Stimulated activated CD8-positive, alpha-beta memory T cell treated with anti-CD3 and anti-CD28 coated beads, Interleukin-2, amount 100 ng/mL, for 1 hour (primary cell): ENCODE measurements at places on chromosomes 1 and 21.

DNA sequence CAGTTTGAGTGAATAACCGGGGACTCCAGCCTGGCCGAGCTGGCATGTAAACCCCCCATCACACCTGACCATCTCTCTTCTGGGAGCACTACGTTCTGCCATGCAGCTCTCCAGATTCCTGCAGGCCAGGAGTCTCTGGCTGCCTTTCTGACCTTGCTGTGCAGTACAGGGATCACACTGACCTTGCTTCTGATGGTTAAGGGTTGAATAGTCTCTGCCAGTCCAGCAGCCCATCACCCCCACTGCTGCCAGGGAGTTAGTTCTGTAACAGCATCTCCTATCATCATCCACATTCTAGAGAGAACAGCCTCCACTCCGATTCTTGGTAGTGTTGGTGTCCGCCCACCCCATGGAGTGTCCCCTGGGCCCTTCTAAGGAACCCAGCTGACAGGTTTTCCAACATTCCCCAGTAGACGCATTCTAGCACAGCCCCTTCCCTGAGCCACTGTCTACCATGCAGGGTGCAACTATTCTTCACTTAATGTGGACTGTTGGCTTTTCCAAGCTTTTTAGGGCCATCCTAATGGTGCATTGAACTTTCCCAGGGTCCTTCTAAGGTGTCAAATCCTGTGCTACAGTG, 109.8 kb downstream of the RIPK4 start:
- DNase-seq, result no peak

GRCh38 chr1:207935166-207935583, 24.2 kb upstream of the CD34 start:
- no peak for DNase-seq

- no peak for DNase-seq
Measured at GRCh38 chr1:172421974-172422604, 1.6 kb downstream of the C1orf105 start.

DNA sequence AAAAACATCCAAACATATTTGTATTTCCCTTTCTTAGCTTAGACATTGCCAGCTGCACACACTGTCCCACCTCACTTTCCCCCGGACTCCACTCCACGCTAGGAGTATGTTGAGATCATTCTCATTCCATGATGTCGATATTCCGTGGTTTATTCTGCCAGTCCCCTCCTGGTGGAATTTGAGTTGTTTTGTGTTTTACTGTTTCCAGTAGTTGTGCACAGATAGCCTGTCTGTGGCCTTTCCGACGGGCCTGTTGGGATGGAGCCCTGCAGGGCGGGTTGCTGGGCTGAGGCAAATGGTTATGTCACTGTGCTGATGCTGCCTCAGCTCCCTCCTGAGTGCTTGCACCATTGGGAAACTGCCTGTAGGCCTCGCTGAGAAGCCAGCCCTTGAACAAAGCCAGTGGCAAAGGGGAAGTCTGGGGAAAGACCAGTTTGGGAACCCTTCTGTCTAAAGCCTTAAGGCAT, 12.8 kb downstream of the TRAPPC10 start:
- DNase-seq, result no peak

DNA sequence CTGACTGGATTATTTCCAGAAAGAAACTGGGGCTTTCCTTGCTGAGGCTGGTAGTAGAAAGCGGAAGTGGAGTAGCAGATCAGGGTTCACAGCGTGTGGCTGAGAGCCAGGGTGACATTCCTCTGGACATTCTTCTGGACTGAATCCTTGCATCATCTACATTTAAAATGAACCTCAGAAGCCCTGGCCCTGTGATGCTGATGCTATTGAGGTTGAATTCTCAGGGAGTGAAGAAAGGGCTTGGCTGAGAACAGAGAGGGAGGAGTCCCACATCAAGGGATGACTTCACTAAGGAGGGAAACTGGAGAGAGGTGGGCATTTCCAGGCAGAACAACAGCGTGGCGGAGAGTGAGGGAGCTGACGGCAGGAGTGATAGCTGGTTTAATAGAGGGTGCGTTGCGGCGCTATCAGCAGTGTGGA, 102.3 kb upstream of the LMO4 start:
- no peak for DNase-seq

GRCh38 chr1:77026135-77026534, 158.9 kb downstream of the ST6GALNAC5 start:
- no peak for DNase-seq

DNA sequence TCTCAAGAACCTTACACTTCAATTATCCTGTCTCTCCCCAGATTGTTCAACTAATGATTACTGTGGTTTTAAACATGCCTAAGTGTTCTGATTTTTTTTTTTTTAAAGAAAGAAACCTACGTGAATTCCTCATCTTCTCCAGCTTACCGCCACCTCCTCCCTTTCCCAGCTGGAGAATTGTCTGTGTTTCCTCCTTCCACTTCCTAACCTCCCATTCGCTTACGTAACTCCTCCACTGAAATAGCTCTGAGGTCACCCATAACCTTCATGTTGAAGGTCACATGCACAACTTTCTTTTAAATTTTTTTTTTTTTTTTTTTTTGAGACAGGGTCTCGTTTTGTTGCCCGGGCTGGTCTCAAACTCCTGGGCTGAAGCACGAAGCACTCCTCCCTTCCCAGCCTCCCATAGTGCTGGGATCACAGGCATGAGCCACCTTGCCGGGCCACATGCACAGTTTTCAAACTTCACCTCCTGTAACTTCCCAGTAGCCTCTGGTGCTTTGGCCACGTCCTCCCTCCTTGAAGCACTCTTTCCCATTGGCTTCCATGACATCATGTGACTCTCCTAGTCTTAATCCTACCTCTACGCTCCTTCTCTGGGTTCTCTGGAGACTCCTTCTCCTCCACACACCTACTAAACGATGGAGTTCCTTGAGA, 9.8 kb upstream of the CAPZB start:
- DNase-seq, result no peak

- DNase-seq, result no peak
Measured at GRCh38 chr21:30209601-30210000, 6.3 kb downstream of the CLDN8 start.

- DNase-seq, result no peak
Measured at GRCh38 chr1:71908871-71909390, 373.4 kb downstream of the NEGR1 start.

- no peak for DNase-seq
Measured at GRCh38 chr1:59057211-59057694, 239.6 kb upstream of the FGGY start.

GRCh38 chr1:93750955-93751354, 69.3 kb upstream of the BCAR3 start:
- no peak for DNase-seq

DNA sequence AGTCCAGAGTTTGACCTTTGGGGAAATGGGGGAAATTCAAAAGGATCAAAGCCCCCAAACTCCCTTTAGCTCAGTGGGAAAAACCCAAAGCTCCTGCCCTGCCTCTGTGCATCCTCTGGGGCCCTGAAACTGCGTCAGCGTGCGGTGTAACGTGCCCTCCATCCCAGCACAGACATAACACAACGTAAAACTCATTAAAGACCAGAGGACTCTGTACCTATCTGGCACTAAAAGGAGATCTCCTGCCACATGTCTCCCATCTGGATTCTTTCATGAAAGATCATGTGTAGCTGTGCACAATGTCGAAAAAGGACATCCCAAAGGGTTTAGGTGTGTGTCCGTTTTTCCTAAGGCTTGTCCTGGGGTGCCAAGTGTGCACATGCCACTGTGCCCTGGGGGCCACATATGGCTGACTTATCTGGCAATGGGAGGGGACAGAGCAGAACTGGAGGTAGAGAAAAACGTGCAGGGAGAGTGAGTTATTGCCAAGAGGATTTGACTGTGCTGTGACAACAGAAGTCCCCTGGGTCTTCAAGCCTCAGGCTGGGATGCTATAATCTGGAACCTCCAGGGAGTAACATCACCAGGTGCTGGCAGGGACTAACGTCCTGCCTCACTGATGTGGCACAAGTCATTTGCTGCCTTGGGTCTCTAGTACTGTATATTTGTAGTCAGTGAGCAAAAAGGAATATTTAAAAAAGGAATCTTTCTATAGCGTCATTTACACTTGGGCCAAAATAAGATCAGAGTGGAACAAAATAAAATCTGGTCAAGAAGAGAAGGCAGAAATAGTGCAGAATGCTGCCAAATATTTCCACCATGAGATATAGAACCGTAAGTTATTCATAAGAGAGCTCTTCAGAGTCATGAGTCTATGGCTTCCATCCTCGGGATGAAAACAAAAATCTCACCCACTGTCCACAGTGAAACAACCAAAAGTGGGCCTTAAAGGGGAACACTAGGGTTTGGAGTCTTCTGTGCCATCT, 52.3 kb downstream of the ITPKB start:
- DNase-seq, result no peak

- no peak for DNase-seq
Measured at GRCh38 chr1:72283307-72284083, 1.2 kb upstream of the NEGR1 start.

GRCh38 chr1:89974256-89974655, 20.7 kb upstream of the ZNF326 start:
- no peak for DNase-seq

DNA sequence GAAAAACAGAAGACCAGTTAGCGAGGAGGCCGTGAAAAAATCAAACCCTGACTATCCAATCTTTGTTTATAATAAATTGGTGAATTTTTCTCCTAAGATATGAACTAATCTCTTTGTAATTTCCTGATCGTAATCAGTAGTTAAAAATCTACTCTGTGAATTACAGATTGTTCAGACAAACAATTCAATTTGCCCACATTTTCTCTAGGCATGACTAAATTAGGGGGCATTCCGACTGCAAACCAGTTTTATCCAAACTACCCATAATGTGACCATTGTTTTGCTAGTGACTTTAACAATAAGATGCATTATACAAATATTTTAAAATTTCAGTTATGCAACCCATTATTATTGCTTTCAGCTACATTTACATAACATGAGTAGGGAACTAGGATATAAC, 546.9 kb upstream of the ADAMTS5 start:
- no peak for DNase-seq

DNA sequence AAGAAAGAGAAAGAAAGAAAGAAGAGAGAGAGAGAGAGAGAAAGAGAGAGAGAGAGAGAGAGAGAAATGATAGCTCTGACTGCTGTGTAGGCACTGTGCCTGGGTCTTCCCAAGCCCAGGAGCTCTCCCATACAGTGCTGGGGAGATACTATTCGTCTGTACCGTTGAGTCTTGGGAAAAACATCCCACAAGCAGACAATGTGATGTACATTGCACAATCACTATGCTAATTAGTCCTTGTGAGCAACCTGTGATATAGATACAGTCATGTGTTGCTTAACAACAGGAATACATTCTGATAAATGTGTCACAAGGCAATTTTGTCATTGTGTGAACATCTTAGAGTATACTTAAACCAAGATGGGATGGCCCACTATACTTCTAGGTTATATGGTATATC, 381.0 kb downstream of the HHAT start:
- DNase-seq, result no peak

DNA sequence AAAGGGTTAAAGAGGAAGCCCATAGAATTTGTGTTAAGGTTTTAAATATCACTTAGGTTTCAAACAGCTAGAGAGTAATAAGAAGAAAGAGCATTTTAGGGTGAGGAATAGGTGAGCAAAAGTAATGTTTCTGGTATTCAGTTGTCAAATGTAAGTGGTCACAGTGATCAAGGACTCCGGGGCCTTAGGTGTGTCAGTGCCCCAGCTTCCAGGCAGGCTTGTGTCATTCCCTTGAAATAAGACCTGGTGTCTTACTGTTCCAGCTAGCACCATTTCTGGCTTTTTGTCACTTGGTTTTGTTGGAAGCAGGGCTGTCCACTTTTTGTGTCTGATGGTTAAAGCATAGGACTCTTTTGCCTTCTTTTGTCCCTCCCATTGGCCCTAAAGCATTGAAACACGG, 69.6 kb downstream of the DYRK1A start:
- DNase-seq, result no peak

- DNase-seq, result no peak
Measured at GRCh38 chr1:240464099-240464498, 147.9 kb downstream of the GREM2 start.

- DNase-seq, result no peak
Measured at GRCh38 chr1:40906781-40907400, 44.7 kb upstream of the CITED4 start.

GRCh38 chr1:190119683-190120082, 358.0 kb downstream of the BRINP3 start:
- no peak for DNase-seq

GRCh38 chr1:38586993-38587646, 272.5 kb downstream of the RRAGC start:
- no peak for DNase-seq

GRCh38 chr21:22855581-22855980, 1857.4 kb downstream of the NCAM2 start:
- DNase-seq, result no peak

- peak; percentile 74 for DNase-seq
Measured at GRCh38 chr21:34887725-34888568, 161.2 kb downstream of the RUNX1 start.

GRCh38 chr1:193321242-193321840, 134.9 kb upstream of the B3GALT2 start:
- DNase-seq, result no peak
